ENCODE measurements at places on chromosomes 6 and 20.

DNA sequence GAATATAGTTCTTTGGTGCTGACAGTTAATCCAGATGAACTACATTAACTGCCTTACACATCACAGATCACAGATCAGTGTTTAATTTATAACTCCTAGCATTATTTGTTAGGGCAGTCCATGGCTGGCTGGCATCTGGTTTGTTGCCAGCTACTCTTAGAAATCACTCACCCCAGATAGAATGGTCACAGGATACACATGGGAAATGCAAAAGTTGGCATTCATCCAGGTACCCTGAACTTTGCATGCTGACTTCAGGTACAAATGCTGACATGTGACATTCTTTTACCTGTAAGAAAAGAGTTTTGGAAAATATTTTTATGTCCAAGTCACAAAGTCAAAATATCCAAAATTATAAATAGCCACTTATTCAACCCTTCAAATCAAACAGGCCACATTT, 20.2 kb downstream of the FBXL4 start:
- no peak for DNase-seq

DNA sequence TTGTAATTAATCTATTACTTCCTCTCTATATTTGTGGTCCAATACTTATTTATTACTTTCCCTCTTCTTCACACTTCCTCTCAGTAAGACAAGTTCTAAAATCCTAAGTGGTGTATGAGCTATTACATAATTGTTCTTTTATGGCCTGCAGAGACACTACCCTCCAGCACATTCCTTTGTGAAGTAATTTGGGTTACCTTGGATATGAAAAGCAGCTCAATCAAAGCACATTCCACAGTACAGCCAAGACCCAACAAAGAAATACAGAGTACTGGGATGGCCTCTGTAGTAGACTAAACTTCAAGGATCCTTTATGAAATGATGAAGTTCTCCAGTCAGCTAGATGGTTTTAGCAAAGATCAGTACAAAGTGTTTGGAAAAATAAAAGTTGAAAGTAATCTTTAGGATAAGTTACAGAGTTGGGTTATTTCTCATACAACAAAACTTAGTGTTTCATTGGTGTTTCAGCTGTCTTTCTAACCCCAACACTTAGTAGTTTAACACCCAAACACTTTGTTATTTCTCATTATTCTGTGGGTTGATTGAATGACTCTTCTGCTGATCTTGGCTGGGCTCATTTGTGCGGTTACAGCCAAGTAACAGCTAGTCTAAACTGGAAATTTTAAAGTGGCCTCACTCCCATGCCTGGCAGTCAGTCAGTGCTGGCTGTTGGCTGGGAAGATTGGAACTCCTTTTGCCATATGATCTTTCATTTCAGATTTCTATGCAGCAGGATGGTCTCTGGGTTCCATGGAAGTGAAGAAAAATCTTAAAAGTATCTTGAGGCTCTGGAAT, 161.5 kb upstream of the POU3F2 start:
- no peak for DNase-seq

DNA sequence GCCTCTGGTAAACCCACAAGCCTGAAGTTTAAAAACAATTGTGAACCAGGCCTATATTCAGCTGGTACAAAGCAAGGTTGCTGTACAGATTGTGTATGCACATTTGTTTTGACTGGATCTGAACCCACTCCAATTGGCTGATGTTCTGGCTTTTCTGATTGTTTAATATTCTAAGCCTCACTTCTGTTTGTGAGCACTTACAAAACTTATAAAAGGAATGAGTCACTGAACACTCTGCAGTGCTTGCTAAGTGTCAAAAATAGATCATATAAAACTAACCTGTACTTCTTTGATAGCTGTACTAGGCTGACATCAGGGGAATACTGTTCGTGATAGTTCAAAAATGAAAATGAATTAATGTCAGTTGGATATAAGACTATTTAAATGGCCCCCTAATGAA, 12.1 kb downstream of the COL21A1 start:
- no peak for DNase-seq

GRCh38 chr6:167538746-167539145, 213.9 kb downstream of the TTLL2 start:
- DNase-seq: no peak
